ENCODE measurements at places on chromosomes 7 and 10. TPM values are rescaled to one million over a fixed set of nuclear protein-coding genes. Genes with fewer than 3 reads are reported as not detected.

GRCh38 chr7:133587903-133588302 is 335.0 kb downstream of the EXOC4 start:
- no peaks in the 10 kb centered on the region for H3K4me1 ChIP-seq
- H3K36me3 ChIP-seq, result no peaks in the 10 kb centered on the region
- H3K27ac ChIP-seq, result no peak overlapping the region
- no peak overlapping the region for H3K4me3 ChIP-seq

GRCh38 chr10:112791447-112791846 is 158.6 kb upstream of the TCF7L2 start:
- no peaks in the 10 kb centered on the region for H3K27me3 ChIP-seq
- no peak overlapping the region for H3K4me3 ChIP-seq
- DNase-seq, result no peak
- H3K4me1 ChIP-seq, result no peaks in the 10 kb centered on the region
- H3K36me3 ChIP-seq, result no peaks in the 10 kb centered on the region

GRCh38 chr7:107579885-107580715 is at the start of gene BCAP29:
BCAP29 (plus strand) TSS chr7:107580246; CDS start chr7:107580773, 527 bp downstream.
- H3K27me3 ChIP-seq, result no peaks in the 10 kb centered on the region
- H3K36me3 ChIP-seq, result peaks cover 7% of the 10 kb centered on the region
- peak within 1 kb of the TSS; percentile 93 for H3K27ac ChIP-seq
- peak; percentile 89 for DNase-seq
- H3K4me1 ChIP-seq, result no peaks in the 10 kb centered on the region
- H3K4me3 ChIP-seq, result peak within 1 kb of the TSS; percentile 91

- DNase-seq, result no peak
- no peaks in the 10 kb centered on the region for H3K36me3 ChIP-seq
- H3K27ac ChIP-seq, result no peak overlapping the region
- H3K4me1 ChIP-seq, result no peaks in the 10 kb centered on the region
- no peaks in the 10 kb centered on the region for H3K27me3 ChIP-seq
- no peak overlapping the region for H3K4me3 ChIP-seq
Observed at GRCh38 chr10:131354380-131354779, 42.9 kb upstream of the TCERG1L start.

- no peak overlapping the region for H3K4me3 ChIP-seq
- H3K36me3 ChIP-seq, result no peaks in the 10 kb centered on the region
- no peak for DNase-seq
- peak overlapping the region; percentile 66 for H3K27ac ChIP-seq
- H3K4me1 ChIP-seq, result peaks cover 9% of the 10 kb centered on the region
Observed at GRCh38 chr7:142776206-142776844, 5.6 kb downstream of the PRSS2 start.

DNA sequence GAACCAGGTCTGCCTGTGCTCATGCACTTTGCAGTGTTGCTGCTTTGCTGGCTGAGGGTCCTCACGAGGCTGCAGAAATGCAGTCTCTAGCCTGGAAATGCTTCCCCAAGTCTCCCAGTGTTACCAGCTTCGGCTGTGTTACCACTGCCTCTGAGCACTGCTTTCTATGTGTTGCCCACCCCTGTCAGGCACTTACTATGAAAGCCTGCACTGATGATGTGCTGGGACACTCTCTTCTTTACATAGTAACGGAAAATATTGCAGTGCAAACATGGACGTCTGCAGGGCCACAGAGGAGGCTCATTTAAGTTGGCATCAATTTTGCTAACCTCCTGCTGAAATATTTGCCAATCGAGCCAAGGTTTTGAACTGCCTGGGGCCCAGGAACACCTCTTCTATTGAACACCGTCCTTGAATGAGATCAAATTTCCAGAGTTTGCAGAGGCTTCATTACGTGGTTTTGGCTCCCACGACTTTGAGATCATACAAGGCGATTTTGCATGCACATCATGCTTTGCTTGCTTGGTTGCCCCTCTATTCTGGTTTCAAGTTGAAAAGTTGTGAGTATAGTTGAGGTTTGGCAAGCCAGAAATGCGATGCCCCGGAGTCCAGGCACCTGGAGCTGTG is 404.7 kb upstream of the PODXL start:
- no peaks in the 10 kb centered on the region for H3K36me3 ChIP-seq
- no peak overlapping the region for H3K27ac ChIP-seq
- H3K4me1 ChIP-seq, result no peaks in the 10 kb centered on the region
- no peak overlapping the region for H3K4me3 ChIP-seq

- H3K4me1 ChIP-seq, result no peaks in the 10 kb centered on the region
- no peaks in the 10 kb centered on the region for H3K27me3 ChIP-seq
Observed at GRCh38 chr7:42315631-42316030, 78.6 kb upstream of the GLI3 start.

- H3K27ac ChIP-seq, result no peak overlapping the region
- no peaks in the 10 kb centered on the region for H3K4me1 ChIP-seq
- H3K36me3 ChIP-seq, result no peaks in the 10 kb centered on the region
Observed at GRCh38 chr10:44314802-44315460, 70.0 kb downstream of the CXCL12 start.

DNA sequence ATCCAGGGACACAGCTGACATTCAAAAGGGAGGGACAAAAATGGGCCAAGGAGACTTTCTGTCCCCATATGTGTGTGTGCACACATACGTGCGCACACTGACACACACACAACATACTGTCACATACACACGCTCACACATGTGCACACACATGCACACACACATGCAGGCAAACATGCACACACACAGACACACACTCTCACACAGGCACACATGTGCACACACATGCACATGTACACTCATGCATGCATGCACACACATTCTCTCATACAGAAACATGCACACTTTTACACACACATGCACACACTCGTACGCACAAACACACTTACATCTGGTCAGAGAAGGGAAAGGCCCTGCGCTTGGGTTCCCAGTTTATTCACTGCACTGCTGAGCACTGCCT is 155.1 kb upstream of the MKI67 start:
- H3K4me3 ChIP-seq, result no peak overlapping the region
- no peaks in the 10 kb centered on the region for H3K4me1 ChIP-seq
- no peaks in the 10 kb centered on the region for H3K27me3 ChIP-seq
- DNase-seq, result no peak
- no peaks in the 10 kb centered on the region for H3K36me3 ChIP-seq
- no peak overlapping the region for H3K27ac ChIP-seq

DNA sequence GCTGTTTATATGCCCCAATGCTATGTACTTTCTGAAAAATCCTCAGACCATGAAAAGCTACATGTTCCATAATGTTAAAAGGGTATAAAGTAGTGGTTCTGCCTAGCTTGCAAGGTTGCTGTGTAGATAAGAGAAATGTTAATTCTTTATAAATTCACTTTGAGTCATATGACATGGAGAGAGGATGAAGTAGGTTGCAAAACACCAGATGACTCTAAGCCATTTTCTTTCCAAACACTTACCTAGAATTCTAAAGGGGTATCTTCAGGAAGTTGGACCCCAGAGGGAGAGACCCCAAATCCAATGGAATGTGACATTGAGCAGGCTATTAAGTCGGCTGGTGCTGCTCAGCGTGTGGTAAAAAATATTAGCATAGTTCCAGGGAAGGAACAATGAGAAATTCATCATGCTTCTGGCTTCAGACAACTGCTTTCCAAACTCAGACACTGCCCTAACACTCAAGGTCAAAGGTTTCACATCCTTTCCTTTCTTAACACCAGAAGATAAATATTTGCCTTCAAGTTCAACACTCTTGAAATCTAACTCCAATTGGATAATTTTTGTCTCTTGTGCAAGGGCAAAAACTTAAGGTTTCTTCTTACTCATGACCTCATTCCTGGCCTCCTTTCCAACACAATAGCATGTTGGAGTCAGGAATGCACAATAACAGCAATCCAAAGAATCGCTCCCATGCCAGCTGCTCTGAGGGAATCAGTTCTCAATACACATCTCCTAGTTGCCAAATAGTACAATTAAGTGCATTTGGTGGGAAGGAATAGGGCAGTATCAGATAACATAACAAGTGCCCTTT is 100.7 kb upstream of the AFAP1L2 start:
- H3K27ac ChIP-seq, result peak overlapping the region; percentile 47
- no peaks in the 10 kb centered on the region for H3K4me1 ChIP-seq
- H3K36me3 ChIP-seq, result no peaks in the 10 kb centered on the region
- no peak overlapping the region for H3K4me3 ChIP-seq
- DNase-seq, result peak; percentile 74

GRCh38 chr7:128794020-128794419 is 2.3 kb downstream of the CCDC136 start:
- H3K27me3 ChIP-seq, result no peaks in the 10 kb centered on the region
- no peak overlapping the region for H3K27ac ChIP-seq
- no peak overlapping the region for H3K4me3 ChIP-seq
- DNase-seq, result no peak
- H3K36me3 ChIP-seq, result no peaks in the 10 kb centered on the region

DNA sequence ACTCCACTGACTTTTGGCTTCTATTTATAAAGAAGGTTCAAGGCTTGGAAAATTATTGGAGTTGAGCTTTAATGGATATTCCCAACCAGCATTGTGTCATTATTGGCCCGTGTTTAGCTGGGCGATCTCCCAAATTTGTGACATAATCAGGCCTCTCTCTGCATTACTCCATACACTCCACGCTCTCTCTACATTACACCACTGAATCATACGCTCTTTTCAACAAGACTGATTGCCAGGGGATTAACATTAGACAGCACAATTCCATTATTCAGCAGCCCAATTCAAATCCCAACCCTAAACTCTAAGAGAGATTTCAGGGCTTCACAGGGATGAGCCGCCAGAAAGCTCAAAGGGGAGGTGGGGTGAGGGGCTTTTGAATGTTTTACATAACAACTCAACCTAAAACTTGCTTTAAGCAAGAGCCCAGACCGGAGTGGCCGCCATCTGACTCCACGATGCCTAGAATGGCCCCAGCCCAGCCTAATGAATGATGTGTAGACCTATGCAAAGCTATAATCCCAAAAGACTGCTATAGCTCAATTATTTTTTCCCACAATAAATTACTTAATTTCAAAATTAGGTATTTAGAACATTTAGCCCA is 61.8 kb downstream of the FGFR2 start:
- H3K36me3 ChIP-seq, result no peaks in the 10 kb centered on the region
- DNase-seq, result no peak
- no peaks in the 10 kb centered on the region for H3K27me3 ChIP-seq
- H3K4me3 ChIP-seq, result no peak overlapping the region
- H3K27ac ChIP-seq, result no peak overlapping the region

DNA sequence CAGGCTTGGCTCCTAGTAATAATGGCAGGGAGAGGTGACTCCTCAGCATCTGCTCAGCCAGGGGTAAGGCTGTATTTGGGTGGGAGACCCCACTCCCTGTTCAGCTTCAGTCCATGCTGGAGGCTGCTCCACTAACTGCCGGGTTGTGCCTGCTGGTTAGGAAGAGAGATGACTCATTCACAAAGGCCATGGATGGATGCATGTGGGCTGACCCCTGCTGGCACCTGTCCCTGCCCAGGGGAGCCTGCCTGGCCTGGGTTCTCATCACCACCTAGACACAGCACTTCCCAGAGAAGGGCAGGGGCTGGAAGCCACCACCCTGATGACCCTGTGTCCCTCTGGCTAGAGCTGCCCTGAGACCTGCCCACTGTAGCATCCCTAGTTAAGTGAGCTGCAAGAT is 59.0 kb downstream of the VSTM4 start:
- no peak overlapping the region for H3K27ac ChIP-seq
- H3K27me3 ChIP-seq, result no peaks in the 10 kb centered on the region
- peaks cover 20% of the 10 kb centered on the region for H3K4me1 ChIP-seq
- no peak overlapping the region for H3K4me3 ChIP-seq
- peak; percentile 63 for DNase-seq

- no peak overlapping the region for H3K4me3 ChIP-seq
- no peaks in the 10 kb centered on the region for H3K36me3 ChIP-seq
- no peak overlapping the region for H3K27ac ChIP-seq
- H3K27me3 ChIP-seq, result no peaks in the 10 kb centered on the region
- H3K4me1 ChIP-seq, result no peaks in the 10 kb centered on the region
Observed at GRCh38 chr10:101273741-101274140, 44.5 kb upstream of the LBX1 start.

The CDHR3 gene
- 5.7 TPM for total RNA-seq

The PTTG1IP2 gene
- not detected for total RNA-seq

The OR9A2 gene
- not detected for total RNA-seq

The TRIP6 gene
- 221 TPM for total RNA-seq

The KEL gene
- not detected for total RNA-seq

The CALHM1 gene
- not detected for total RNA-seq

The RPP30 gene
- total RNA-seq, result 141 TPM

The GNGT1 gene
- total RNA-seq, result not detected

The ANKRD7 gene
- total RNA-seq, result not detected
